Activated T-cell treated with anti-CD3 and anti-CD28 coated beads for 48 hours (primary cell): ENCODE measurements at places on chromosomes 4 and X.

DNA sequence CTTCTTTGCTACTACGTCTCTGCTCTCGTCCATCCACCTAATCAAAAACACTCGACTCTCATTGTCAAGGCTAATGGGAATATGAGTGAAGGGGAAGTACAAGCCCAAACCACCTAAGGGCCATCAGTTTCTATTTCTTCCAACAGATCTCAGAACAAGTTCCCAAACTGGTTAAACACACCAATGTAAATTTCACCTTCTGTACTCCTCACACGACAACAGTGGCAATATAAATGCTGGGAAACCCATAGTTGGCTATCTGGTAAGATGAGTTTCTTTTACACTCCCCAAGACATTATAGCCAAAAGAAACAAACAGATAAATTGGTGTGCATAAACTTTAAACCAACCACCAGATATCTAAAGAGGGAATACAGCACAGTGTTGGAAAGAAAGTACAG is 21.9 kb downstream of the ACSL1 start:
- DNase-seq, result no peak

GRCh38 chr4:37232315-37232714 is 12.2 kb upstream of the NWD2 start:
- no peak for DNase-seq

GRCh38 chr4:186166852-186167512 is 24.4 kb upstream of the CYP4V2 start:
- DNase-seq, result no peak

- no peak for DNase-seq
These were observed 292.7 kb downstream of the GALNTL6 start for GRCh38 chr4:172105918-172106317.

- DNase-seq, result no peak
These were observed 235.3 kb downstream of the TACR3 start for GRCh38 chr4:103484521-103484920.

GRCh38 chr4:22884157-22884556 is 191.4 kb downstream of the GBA3 start:
- DNase-seq, result no peak

DNA sequence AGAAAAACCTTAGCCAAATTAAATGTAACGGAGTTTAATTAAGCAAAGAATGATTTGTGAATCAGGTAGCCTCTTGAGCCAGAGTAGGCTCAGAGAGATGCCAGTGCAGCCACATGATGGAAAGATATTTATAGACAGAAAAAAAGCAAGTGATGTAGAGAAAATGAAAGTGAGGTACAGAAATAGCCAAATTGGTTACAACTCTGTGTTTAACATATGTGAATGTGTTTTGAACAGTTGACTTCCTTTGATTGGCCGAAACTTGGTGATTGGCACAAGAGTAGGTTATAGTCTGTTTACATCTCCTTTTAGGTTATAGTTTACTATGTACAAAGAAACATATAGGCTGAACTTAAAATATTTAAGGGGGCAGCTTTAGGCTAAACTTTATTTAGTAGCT is 459.9 kb upstream of the BOD1L1 start:
- DNase-seq, result no peak
